Ammon's horn (tissue), 1 donor: ENCODE measurements at places on chromosomes 2 and 18.

DNA sequence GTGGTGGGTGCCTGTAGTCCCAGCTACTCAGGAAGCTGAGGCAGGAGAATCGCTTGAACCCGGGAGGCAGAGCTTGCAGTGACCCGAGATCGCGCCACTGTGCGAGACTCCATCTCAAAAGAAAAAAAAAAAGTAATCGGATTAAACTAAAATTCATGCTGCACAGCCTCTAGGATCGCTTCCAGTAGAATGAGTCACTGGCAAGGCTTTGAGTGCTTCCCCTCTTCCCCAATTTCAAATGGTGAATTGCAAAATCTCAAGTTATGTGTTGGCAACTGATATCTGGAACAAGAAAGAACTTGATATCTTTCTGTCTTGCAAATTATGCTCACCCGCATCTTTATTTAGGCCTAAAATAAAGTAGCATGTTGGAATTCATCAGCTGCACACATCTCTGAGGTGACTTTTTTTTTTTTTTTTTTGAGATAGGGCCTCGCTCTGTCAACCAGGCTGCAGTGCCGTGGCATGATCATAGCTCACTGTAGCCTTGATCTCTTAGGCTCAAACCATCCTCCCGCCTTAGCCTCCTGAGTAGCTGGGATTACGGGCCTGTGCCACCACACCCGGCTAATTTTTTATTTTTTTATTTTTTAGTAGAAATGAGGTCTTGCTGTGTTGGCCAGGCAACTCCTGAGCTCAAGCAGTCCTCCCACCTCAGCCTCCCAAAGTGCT is 12.7 kb downstream of the TTC39C start:
- DNase-seq: peak; percentile 36

GRCh38 chr2:202749477-202749876 is 114.7 kb downstream of the FAM117B start:
- DNase-seq: no peak

- DNase-seq: no peak
These were observed 28.1 kb downstream of the SGPP2 start for GRCh38 chr2:222452422-222452950.

DNA sequence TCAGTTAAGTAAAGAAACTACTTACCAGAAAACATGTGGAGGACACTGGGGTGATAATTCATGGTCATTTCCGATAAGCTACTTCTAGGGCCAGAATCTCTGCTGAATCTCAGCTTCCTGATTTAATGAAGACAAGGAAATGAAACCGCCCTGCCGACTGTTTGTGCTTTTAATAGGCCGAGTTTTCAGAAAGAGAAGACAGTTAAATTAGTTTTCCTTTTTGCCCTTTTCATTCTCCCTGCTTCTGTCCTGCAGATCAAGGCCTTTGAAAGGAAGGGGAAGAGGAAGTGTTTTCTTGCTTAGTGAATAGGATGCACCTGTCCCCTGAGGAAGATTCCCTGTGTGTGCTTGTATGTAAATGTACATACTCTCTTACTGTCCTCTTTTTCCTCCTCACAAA is 126.6 kb downstream of the SH3RF3 start:
- peak; percentile 47 for DNase-seq

DNA sequence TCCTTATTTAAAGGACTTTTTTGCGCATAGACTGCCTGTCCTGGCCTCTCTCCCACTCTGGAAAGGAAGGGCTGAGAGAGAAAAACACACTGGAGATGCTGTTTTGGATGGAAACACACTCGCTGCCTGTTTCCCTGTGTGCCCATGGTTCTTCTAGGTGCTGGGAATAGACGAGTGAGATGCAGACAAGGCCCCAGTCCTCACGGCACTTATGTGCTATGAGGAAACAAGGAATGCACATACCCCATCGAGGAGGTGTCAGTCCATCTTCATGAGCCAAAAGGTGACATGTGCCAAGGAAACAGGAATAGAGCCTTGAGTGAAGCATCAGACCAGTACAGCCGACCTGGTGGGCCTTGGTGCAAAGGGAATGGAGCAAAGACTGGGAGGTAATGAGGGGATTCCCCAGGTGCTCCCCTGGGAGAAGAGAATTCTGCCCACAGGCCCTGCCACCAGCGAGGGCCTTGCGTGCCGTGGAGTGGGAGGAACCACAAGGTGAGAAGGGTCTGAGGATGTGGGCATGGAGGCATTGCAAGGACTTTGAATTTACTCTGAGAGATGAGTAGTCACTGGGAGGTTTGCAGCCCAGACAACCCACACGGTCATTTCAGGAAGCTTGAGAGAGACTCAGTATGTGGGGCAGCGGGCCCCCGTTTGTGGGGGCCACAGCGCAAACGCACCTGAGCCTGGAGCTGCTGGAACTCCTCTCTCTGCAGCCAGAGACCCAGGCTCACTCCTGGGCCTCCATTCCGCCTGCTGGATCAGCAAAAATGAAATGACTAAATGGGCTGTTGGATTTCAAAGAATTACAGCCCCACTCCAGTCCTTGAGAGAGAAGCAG is 197.5 kb upstream of the COPS8 start:
- no peak for DNase-seq

- DNase-seq: no peak
These were observed 147.5 kb downstream of the NCKAP5 start for GRCh38 chr2:133420788-133421187.

- DNase-seq: no peak
These were observed 76.1 kb downstream of the TEKT4 start for GRCh38 chr2:94947097-94948016.

- DNase-seq: no peak
These were observed 328.6 kb downstream of the SLC8A1 start for GRCh38 chr2:40123326-40123725.

- DNase-seq: no peak
These were observed 25.7 kb upstream of the RNF103 start for GRCh38 chr2:86649119-86649947.

GRCh38 chr18:58792086-58792485 is 72.6 kb upstream of the ZNF532 start:
- no peak for DNase-seq

- no peak for DNase-seq
These were observed 45.5 kb upstream of the TNFRSF11A start for GRCh38 chr18:62279561-62279960.

GRCh38 chr2:237223201-237223861 is 137.6 kb downstream of the COPS8 start:
- no peak for DNase-seq

- DNase-seq: no peak
These were observed 79.4 kb downstream of the EPAS1 start for GRCh38 chr2:46376586-46376985.

- no peak for DNase-seq
These were observed 53.1 kb downstream of the BCL2L11 start for GRCh38 chr2:111173856-111174255.

GRCh38 chr2:105439141-105439540 is 40.3 kb upstream of the FHL2 start:
- DNase-seq: no peak

DNA sequence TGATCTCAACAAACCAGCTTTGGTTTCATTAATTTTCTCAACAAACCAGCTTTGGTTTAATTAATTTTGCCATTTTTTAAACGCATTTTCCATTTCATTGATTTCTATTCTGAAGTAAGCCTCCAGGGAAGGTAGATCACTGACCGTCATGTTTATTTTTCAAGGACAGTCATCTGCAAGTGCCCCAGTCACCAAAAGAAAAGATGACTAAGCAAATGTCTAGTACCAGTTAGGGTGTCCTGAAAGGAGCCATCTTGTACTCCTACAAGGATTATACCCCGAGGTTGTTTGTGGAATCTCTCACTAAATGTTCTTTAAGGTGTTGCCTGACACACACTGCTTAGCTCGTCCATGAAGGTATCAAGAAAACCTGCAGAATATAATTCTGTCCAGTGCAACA is 6.1 kb upstream of the UGT1A8 start:
- DNase-seq: no peak

DNA sequence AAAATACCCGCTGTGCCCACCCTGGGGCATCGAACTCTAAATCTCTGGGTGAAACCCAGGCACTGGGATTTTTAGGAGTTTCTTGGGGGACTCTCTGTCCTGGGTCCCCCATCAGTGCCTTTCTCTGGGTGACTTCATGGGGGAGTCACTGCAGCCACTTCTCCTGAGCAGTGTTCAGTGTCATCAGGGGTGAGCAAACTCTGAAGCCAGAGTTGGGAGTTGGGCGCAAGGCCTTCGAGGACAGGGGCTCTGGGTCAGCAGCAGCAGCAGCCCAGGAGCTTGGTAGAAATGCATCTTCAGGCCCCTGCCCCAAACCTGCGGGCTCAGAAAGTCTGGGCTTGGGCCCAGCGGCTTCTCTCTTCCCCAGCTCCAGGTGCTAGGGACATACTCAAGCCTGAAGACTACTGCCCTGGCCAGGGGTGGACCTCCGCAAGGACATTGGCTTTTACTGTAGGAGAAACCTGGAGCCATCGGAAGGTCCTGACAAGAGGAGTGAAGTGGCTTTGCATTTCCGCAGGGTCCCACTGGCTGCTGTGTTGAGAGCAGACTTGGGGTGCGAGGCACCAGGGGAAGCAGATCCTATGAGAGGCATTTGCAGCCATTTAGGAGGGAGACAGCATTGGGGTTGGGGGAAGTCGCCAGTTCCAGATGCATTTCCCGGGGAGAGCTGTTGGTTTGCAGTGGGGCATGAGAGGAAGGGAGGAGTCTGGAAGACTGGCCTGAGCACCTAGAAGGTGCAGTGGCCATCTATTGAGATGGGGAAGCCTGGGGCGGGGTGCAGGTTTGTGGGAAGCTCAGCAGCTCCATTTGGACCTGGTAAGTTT is 51.5 kb upstream of the FAHD2A start:
- DNase-seq: no peak

GRCh38 chr2:152127628-152128027 is 28.8 kb upstream of the CACNB4 start:
- DNase-seq: no peak

DNA sequence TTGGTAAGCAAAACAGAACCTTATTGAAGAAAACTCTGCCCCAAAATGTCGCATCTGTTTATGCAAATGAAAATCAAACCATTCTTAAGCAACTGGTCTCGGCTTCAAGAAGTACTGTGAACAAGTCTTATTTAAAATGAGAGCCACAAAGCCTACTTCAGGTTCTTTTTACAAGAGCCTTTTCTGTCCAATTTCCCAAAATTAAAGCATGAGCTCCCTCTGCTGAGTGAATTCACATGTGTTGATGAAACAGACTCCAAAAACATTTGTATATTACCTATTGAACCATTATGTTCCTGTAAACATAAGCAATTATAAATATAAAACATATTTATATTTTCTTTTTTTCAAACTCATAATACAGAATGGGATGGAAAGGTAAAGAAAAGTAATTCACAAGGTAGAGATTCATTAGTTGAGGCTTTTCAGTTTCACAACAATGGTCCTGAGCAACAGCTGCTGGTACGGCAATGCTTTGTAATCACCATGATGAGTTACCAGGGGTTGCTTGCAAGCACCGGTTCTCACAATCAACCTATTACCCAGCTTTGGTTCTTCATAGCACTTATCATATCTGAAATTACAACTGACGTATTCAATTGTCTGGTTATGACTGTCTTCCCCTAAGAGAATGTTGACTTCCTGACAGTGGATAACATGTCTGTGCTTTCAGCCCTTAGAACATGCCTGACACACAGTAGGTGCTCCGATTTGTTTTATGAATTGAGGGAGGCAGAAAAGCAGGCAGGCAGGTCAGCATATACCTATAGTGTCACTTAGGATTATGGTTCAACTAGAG is 108.4 kb upstream of the BZW1 start:
- peak; percentile 77 for DNase-seq

DNA sequence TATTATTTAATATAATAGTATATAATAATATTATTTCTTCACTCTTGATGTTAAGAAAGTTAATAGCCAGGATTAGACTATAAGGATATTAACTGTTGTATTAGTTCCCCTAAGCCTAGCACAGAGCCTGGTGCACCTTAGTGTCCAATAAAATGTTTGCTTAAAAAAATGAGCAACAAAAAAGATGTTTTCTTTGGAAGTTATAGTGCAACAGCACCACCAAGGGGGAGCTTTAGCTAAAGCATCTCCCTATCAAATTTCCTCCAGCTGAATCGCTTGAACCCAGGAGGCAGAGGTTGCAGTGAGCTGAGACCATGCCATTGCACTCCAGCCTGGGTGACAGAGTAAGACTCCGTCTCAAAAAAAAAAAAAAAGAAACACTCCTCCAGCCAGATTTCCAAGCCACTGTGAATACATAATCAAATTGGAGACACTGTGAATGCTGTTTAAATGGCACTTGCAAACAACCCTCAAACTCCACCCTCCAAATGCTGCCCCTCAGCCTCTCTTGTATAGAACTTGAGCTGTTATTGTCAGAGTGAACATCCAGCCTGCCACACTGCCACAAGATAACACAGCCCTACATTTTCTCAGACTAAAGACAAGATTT is 221.9 kb downstream of the DYM start:
- DNase-seq: peak; percentile 39

DNA sequence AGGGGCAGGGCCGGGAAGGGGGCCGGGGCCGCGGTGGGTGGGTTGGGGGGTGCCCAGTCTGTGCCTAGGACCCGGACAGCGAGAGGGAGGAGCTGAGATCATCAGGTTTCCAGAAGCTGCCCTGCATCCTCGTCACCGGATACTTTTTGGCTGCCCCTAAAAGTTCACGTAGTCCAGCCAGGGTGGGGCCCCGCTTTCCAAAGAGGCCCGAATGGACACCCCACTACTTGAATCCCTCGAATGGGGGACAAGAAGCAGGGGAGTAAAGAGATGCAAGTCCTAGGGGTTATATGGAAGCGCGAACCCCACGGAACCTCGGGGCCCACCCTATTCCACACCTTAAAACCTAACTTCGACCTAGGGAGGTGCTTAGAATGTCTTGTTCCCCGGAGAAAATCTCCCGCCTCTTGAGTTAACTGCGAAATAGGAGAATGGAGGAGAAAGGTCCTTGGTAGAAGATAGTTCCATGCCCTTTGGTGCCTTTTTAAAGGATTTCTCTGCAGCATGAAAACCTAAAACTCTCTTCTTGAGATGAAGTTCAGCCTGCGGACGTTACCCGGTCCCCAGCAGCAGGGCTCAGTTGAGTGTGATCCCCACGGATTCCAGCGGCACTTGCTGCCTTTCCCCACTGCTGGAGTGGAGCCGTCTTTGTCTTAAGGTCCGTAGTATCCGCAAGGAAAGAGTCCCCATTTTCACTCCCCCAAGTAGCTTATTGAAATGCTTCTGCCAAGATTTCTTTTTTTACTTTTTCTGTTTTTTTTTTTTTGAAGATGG is 2.1 kb upstream of the RNF152 start:
- DNase-seq: no peak

DNA sequence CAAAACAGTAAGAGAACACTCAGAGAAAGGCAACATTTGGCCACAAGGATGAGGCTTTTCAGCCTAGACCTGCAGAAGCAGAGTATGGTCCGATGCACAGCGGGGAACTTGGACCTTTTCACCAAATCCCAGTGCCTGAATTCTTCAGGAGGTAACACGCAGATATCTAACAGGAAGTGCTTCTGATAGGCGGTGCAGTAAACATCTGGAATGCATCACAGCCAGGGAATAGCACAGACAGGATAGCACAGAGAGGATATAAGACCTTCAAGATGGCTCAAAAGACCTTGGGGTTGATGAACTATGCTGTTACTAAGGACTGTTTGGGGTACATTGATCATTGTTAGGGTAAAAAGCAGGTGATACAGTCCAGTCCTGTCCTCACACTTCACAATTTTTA is 1.7 kb downstream of the TMEM127 start:
- no peak for DNase-seq
